ENCODE measurements at places on chromosomes 7 and 10. TPM values are rescaled to one million over a fixed set of nuclear protein-coding genes. Genes with fewer than 3 reads are reported as not detected.

The AUTS2 gene
- total RNA-seq, result 4.6 TPM

The GPR141 gene
- not detected for total RNA-seq

The ZDHHC6 gene
- total RNA-seq, result 36.3 TPM

- DNase-seq, result peak; percentile 40
Measured at GRCh38 chr10:24449321-24449740, 240.4 kb downstream of the KIAA1217 start.

GRCh38 chr10:66353422-66353821, 572.4 kb upstream of the LRRTM3 start:
- DNase-seq, result no peak

Measured in HT1080 (cell line).